Common myeloid progenitor, CD34-positive (primary cell): ENCODE measurements at places on chromosomes 3 and 15.

DNA sequence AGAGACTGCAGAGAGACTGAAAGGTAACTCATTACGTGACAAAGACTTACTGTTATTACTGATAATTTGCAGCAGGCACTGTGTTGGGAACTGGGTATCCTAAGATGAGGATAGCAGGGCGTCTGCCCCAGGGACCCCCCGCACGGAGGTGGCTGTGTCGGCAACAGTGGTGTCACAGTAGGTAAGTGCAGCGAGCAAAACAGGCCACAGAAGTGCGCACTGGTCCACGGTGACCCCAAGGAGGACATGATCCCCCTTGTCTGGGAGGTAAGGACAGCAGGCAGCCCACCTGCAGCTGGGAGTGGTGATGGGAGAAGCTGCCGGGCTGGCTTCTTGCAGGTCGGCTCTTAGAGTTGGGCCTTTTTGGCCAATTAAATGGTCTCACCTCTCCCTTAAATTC is 82.9 kb downstream of the FAM43A start:
- no peak for DNase-seq

DNA sequence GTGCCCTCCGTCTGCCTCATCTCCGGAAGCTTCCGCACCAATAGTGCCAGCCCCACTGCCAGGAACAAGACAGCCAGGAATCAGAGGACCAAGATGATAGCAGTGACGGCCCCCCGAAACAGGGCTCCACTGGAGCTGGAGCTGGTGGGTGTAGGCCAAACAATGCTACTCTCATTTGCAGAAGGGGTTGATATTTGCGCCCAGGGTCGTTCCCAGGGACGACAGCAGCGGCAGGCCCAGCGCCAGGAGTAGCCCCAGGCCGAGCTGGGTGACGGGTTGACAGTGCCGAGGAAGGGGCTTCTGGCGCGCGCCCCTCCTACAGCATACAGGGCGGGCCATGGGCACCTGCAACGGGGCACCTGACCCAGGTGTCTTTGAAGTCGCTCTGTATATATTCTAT is 301.4 kb downstream of the CNTN6 start:
- DNase-seq = no peak

GRCh38 chr3:110598847-110599490 is 472.6 kb upstream of the NECTIN3 start:
- DNase-seq = no peak

GRCh38 chr15:44591326-44591725 is 54.4 kb downstream of the EIF3J start:
- no peak for DNase-seq

DNA sequence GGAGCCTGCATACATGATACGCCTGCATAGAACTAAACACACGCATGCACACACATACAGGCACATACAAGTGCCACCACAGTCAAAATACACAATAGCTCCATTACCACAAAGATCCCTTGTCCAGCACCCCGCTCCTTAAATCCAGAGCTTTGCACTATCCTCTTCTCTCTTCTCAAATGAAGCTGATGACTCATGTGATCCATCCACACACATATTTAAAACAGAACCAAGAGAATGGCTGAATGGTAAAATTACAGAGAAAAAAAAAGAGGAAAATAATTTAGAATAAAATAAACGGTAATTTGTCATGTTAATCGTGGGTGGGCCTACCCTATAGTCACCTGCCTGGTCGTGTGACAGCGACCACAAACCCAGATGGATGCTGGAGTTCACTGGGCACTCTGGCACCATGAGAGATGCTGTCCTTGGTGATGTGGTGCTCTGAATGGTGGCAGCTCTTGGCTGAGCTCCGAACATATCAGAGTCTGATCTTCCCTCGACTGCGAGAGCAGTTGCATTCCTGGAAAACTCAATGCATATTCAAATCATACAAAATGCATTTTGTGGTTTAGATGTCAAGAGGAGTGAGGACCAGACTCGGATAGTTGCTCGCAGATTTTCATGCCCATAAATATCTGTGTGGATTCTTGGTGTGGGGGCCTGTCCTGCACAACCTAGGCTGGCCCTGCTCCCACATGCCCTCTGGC is 8.9 kb downstream of the IQSEC1 start:
- no peak for DNase-seq

- no peak for DNase-seq
Measured at GRCh38 chr15:56737791-56738190, 4.5 kb upstream of the ZNF280D start.

- no peak for DNase-seq
Measured at GRCh38 chr3:74582982-74583381, 31.5 kb downstream of the CNTN3 start.

- no peak for DNase-seq
Measured at GRCh38 chr3:99418209-99418635, 220.2 kb upstream of the COL8A1 start.

- no peak for DNase-seq
Measured at GRCh38 chr3:140943781-140944552, 2.3 kb downstream of the SLC25A36 start.

- DNase-seq = no peak
Measured at GRCh38 chr3:64443546-64444381, 218.5 kb upstream of the PRICKLE2 start.

DNA sequence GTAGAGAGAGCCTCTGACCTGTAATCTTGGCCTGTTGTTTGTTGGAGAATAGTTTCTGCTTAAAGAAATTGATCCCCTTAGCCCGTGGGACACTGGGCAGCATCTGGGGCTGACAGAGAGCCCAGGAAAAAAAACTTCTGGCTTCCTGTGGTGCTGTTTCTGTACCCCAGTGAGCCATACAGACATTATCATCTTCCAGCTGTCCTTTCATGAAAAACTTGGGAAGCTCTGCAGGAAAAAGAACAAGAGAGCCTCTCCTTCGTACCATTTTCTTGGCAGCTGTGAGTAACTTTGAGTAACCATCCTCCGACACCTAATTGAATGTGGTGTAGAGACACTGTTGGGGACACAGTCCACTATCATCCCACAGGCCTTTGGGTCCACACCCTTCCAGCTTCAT is 333.0 kb downstream of the SHQ1 start:
- no peak for DNase-seq

DNA sequence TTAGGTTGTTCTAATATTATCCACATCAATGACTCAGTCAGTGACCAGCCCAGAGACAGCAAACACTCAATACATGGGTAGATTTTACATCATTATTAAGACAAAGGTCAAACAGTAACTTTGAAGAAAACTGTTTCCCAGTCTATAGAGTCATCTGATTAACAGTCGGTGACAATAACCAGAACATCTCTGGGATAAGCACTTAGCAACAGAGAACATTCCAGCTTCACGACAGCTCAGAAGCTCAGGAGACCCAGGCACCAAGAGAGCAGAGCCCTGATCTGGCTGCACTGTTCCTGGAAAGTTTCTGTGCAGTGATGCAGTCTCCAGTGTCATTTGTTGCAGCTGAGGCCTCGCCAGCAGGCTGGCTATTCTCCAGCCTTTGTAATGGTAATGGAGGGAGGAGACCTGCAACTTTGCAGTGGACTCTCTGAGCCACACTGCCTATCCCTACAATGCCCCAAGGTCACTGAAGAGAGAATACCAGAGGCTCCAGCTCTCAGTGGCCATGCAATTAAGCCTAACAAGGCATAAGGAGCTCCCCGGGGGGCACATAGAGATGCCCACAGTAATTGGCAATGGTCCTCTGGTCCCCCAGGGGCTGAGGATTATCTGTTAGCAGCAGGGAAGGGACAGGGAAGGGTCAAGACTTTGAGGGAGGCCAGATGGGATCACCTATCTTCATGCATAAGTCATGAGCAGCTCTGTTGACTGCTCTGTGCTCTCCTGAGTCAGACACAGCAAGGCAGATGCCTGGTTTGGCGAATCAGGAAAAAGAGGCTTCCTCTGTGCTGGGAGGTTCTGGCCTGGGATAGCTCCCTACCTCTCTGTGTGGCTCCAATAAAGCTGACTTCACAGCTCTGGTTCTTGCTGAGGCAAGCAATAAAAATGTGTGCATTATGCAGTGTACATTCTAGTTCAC is 163.6 kb downstream of the CTNNB1 start:
- no peak for DNase-seq
